ENCODE measurements at places on chromosomes 1 and 21. TPM values are rescaled to one million over a fixed set of nuclear protein-coding genes. Genes with fewer than 3 reads are reported as not detected.

DNA sequence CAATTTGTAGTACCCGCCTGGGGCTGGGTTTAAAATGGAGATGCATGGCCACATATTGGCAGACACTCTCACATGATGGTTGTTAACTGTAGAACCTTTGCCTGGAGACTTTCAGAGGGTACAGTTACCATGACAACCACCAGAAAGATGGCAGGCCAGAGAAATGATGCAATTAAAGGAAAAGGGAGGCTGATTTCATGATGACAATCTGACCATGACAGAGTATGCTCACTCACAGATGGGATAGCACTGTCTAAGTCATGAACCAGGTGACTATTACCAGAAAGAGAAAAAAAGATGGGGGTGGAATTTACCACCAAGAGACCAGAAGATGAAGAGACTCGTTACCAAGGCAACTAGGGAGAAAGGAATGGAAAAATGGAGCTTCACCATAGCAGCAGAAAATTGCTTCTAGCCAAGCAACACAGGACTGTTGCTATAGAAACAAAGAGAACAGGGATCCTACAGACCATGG, 3.5 kb upstream of the TRIT1 start:
- DNase-seq = no peak

DNA sequence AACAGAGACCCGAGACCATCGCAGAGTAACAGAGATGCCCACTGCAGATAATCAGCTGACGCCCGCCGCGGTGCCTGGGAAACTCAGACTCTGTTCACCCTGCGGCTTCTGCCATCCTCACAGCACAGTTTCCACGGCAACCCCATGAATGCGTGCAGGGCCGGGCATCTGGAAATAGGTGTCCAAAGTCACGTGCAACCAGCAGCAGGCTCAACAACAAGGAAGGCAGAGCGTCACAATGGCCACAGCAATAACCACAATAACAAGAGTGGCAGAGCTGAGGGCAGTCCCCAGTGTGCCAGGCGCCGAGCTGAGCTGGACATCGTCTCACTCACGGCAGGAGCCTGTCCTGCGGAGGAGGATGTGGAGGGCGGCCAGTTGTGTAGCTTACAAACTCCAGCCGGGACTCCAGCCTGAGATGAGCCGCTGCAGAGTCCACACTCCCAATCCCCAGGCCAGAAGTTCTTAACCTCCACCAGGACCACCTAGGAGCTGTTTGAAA, 102.0 kb downstream of the CRYAA start:
- DNase-seq = no peak

Gene IBA57
- 9.1 TPM for total RNA-seq

DNA sequence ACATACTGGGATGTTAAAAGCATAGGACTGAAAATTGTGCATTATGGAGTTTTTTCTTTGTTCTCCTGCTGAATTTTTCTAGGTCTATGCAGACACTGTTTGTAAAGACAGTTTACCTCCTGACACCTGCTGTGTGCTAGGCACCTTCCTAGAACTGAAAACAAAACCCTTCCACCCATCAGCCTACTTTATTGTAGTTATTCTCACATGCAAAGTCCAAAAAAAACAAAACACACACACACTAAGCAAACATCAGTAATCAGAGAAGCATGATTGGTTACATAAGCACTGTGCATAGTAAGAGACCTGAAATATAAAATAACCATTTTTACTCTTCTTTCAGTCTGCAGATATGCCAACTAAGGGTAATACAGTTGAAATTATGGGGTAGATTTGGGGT, 195.1 kb downstream of the CRB1 start:
- no peak for DNase-seq

DNA sequence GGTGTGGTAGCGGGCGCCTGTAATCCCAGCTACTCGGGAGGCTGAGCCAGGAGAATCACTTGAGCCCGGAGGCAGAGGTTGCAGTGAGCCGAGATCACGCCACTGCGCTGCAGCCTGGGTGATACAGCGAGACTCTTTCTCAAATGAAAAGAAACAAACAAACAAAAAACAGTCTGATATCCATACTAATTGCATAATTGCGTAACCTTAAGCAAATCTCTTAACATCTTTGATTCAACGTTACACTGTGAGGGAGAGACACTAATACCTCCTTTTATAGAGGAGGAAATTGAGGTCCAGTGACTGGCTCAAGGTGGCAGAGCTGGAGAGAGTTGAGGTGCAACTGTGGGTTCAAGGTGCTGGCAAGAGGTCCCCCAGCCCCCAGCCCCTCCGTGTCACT, 12.6 kb upstream of the COX20 start:
- DNase-seq = no peak

DNA sequence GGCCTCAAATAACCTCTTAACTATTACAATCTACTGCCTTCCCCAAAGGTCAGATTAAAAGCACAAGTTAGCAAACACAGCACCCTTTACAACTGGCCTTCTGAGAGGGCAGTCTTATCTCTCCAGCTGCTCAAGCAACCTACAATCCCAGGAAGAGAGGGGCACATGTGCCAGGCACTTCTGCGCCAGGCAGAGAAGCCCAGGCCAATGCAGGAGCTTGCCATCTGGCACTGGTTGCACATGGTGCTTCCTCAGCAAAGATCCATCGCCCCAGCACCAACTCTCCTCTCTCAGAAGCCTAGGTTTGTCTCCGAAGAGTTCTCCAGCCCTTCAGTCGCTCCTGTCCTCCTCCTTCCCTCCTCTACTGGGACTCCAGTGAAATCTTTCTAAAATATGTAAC, 2.5 kb downstream of the STK40 start:
- DNase-seq = no peak

DNA sequence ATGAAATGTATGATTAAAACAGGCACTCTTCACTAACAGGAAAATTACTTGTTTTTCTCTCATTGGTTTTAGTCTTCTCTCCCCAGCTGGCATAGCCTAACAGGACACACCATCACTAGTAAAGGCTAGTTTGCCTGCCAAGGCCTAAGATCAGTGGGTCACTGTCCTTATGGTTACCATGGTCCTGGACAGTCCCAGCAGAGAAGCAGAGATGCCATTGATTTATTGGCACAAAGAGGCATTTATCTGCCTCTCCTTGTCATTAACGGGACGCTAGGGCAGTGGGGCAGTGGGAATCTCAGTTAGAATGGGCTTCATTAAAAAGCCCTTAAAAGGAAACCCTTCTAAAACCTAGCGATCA, 13.9 kb downstream of the CD247 start:
- no peak for DNase-seq

Gene OR10Z1
- total RNA-seq = not detected

Gene LRRC3
- 0.57 TPM for total RNA-seq

DNA sequence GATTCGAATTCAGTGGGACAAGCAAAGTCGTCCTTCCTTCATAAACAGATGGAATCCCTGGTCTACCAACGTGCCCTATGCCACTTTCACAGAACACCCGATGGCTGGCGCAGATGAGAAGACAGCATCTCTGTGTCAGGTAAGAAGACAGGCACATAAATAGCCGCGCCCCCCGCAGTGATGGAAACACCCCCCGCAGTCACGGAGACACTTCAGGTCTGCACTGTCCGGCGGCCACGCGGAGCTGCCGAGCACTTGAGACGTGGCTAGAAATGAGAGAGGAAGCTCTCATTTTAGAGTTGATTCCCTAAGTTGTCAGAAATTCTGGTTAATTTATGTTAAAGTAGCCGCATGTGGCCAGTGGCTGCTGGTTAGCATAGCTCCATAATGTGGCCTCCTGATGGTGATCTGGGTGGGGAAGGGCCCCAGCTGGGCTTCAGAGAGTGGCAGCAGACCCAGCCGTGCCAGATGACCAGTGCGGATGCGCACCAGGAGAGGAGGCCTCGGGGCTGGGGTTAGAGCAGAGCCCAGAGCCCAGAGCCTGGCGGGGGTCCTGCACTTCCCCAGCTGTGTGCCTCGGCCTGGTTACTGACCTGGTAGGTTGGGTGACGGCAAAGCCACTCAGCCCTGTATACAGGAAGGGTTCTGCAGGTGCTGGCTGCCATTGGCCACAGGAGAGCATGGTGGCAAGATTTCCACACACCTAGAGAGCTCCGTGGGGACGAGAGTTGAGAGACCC, 2.9 kb downstream of the TPRG1L start:
- DNase-seq = no peak

DNA sequence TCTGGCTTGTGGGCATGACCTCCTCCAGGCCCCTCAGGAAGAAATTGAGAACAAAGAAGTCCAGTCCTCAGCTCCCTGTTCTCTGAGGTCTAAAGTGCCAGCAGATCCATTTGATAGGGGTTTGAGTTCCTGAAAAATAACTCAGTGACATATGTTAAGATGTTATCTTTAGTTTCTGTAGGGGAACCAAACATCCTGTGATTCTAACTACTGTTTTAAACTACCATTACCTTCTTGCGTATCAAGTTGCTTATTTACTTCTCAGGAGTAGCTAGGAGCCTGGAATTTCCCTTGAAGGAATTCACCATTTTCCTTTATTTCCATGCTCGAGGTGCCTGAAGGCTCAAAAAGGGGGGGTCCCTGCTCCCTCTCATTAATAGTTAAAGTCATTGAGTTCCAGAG, 18.8 kb upstream of the LIN9 start:
- no peak for DNase-seq

DNA sequence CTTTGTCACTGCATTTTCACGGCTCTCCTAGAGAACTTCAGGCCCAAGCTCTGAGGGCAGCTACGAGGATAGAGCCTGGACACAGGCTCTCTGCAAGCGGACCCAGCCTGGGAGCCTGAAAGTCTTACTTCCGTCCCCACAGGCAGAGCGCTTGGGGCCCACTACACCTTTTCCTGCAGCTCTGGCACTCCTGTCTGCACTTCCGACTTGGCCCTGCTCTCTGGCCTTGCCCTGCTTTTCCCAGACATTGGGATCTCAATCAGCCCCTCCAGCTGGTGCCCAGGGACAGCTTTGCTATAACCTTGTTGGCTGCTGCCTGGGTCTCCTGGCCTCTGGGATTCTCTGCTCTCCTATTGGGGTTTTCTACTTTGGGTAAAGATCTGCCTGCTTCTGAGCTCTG, 27.6 kb downstream of the WNT4 start:
- DNase-seq = no peak

- DNase-seq = no peak
Observed at GRCh38 chr1:197356723-197357533, 88.9 kb downstream of the CRB1 start.

Gene GMEB1
- total RNA-seq = 9.5 TPM

Gene DNM3
- total RNA-seq = 0.91 TPM

DNA sequence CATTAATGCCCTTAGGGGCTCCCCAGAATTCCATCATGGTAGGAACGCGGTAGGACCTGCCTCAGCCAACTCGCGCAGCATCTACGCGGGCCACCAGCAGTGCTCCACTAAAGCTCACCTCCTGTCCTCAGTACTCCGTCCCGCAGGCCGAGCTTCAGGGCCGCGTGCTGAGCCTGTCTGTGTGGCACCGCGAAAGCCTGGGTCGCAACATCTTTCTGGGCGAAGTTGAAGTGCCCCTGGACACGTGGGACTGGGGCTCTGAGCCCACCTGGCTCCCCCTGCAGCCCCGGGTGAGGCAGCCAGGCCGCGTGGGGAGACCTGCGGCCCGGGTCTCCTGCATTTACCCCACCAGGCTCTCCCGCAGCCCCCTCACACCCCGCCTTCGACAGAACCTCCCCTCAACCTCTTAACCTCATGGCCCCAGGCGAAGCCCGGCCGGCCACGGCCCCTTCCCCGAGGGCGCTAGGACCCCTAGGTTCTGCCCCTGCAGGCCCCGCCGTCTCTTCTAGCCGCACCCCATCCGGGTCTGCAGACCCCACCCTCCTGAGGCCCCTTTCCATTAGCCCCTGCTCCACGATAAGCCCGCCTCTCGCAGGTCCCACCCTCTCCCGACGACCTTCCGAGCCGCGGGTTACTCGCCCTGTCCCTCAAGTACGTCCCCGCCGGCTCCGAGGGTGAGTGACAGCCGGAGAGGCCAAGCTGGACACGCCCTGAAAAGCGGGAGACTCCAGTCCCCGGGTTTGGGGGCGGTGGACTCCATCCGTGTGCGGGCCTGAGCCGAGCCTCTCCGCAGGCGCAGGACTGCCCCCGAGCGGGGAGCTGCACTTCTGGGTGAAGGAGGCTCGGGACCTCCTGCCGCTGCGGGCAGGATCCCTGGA, 9.1 kb downstream of the SYTL1 start:
- no peak for DNase-seq

- no peak for DNase-seq
Observed at GRCh38 chr1:2989185-2989584, 32.1 kb upstream of the ACTRT2 start.
